ENCODE measurements at places on chromosomes 5 and 9.

DNA sequence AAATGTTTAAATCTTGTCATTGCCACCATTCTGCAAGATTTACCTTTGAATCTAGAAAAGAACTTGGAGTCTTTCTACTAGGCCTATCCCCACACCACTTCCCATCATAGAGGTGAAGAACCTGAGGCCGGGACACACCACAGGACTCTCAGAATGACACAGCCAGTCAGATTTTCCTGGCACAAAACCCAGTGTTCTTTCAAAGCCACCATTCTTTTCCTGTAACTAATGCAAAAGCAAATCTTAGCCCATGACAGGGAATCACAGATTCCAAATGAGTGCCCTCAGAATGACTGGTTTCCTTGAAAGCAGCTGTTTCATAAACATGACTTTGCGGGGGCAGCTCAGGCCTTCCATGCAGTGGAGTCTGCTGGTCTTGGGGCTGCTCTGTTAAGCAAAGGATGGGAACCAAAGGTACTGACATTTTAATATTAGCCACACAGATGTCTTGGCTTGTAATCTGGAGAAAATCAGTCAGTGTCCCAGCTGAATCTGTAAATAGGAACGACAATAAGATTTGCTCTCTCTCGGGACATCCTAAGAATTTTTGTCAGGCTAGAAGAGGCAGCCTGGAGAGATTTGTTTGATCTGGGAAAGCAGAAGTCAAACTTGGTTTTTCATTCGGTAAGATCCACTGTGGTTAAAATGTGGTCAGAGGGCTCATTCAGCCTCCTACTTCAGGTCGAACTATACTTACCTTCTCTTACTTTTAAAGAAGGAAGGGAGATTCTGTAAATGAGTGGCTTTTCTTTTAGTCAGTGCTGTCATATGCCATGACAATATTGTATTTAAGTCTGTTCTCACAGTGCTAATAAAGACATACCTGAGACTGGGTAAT is 115.1 kb downstream of the PALM2AKAP2 start:
- no peak for DNase-seq

GRCh38 chr9:113879318-113879717 is 3.2 kb downstream of the ZNF618 start:
- no peak for DNase-seq

DNA sequence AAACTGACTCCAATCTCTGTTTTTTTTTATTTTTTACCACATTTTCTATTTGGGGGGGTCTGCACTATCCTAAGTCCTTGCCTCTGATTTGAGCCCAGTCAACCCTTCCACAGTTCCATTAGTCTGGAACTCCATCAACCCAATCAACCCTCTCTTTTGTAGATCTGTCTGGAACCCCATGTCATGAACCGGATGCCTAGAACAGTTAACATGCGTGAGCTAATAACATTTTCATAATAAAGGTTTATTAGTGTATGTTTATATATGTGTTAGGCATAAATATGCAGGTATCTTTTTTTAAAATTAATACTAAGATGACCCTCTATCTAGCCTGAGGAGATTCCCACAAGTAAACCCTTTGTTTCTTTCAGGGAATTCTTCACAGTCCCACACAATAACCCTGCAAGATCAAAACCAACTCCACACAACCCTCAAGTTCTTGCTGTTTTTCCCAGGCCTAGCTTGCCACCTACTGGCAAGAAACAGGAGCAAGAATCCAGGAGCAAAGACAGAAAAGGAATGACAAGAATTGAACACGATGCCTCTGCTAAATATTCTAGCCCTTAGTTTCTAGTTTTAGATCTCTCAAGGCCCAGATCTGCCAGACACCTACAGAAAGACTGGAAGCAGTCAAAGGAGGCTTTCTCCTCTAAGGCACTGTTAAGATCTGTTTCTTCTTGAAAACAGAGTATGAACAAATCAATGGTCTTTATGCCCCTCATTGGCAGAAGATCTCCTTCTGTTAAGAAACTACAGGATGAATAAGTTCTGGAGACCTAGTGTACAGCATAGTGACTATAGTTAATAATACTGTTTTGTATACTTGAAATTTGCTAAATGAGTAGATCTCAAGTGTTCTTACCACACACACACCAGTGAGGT is 100.4 kb downstream of the TRIM36 start:
- DNase-seq: no peak

DNA sequence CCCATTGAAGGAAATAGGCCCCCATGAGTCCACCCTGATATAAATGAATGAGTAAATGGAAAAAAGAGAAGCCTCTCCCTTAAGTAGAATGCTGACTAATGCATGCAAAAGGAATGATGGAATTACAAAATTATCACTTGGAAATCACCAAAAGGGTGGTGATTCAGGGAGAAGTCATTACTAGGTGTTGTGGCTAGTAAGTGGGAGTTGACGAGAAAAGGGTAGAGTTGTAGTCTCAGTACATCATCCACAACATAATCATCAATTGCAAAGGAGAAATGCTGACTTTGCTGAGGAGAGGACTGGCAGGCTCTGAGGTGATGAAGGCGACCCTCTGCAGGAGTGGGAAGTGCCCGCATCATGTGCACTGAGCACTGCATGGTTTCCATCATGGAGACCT is 201.5 kb upstream of the S1PR3 start:
- no peak for DNase-seq

GRCh38 chr5:167575330-167575729 is 716.1 kb upstream of the WWC1 start:
- no peak for DNase-seq
